ENCODE measurements at places on chromosomes 1 and 21. TPM values are rescaled to one million over a fixed set of nuclear protein-coding genes. Genes with fewer than 3 reads are reported as not detected.

DNA sequence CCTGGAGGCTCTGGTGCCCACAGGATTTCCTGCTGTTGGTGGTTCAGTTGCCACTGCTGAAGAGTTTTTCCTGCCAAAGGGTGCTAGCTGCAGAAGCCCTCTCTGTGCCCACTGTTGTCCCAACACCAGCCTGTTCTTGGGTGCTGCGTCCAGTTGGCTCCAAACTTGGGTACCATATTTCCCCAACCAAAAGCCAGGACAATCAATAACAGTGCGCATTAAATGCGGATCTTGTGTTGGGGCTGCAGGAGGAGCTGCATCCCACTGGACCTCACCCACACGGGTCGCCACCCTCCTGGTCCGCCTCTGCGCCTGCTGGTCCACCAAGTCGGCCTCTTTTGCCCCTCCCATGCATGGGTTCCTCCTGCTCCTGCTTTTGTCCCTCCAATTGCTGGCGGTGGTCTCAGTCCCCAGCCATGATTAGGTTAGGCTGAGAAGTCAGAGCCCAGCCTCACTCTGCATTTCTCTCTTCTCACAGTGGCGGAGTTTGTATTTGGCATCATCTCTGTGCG lies 9.8 kb downstream of the ABCG1 start:
- no peak for DNase-seq

GRCh38 chr1:7293702-7294629 lies 477.1 kb upstream of the VAMP3 start:
- DNase-seq = no peak

GRCh38 chr1:109963864-109964263 lies 20.7 kb upstream of the AHCYL1 start:
- no peak for DNase-seq

DNA sequence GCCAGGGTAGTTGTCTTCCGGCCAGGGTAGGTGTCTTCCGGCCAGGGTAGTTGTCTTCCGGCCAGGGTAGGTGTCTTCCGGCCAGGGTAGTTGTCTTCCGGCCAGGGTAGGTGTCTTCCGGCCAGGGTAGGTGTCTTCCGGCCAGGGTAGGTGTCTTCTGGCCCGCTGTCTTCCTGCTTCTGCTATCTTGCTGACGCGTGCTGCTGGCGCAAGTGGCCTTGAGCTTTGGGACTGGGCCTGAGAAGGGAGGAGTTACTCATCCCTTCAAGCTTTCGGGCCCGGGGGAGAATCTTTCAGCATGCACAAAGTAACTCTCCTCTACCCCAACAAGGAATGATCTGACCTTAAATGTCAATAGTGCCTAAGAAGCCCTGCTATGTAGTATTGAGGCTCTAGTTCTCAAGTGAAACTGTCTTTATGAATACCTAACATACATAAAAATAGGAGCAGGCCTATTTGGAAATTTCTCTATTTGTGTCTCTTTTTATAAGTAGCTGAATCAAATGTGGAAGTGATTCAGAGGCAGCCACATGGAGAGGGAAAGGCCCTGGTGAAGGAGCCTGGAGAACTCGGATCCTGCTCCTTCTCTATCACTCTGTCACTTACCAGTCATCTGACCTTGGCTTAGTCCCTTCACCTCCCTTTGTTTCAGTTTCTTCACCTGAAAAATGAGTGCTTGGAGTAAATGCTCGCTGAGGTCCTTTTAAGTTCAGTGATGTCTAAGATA lies 65.6 kb downstream of the RGL1 start:
- DNase-seq = no peak

DNA sequence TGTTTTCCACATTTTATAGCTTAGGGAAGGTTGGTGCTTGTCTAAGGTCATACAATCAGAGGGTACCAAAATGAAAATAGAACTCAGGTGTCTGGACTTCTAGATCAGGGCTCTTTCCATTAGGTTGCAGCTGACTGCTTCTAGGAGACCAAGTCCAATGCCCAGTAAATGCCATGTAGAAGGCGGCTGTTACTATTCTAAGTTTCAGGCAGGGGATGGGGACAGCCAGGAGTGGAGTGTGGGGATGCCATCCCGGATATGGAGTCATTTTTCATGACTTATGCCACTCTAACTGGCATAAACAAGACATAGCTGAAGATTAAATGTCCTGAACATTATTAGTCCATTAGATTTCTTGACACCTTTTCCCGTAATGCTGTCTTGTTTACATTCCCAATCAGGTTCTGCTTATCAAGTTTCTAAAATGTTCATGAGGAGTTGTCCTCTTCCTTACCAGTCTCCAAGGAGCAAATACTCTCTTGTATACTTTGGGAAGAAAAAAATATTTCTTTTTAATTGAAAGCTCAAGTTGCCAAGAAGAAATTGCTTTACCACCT lies 31.5 kb downstream of the XCL1 start:
- no peak for DNase-seq

Gene LRRC53
- polyA plus RNA-seq = not detected

DNA sequence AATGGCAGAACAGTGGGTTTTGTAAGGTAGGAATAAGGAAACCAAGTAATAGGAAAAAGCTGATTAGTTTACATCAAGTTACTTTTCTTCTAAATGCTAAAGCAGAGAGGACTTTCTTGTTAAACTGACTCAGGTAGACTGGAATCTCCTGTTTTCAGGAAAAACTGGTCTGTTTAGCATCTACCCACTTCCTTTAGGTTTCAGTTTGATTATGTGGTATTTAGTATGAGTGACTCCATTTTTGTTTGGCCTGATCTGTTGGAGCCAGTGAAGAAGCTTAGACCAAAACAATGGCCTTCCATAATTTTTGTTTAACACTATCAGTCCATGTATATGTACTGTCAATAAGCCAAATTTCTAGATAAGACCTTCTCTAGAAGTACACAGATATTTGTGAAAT lies 88.4 kb downstream of the EPB41 start:
- no peak for DNase-seq

Gene OR6K3
- not detected for polyA plus RNA-seq

- no peak for DNase-seq
Observed at GRCh38 chr1:243758647-243759046, 91.4 kb downstream of the AKT3 start.
